ENCODE measurements at places on chromosomes 16 and 17.
A peak's percentile ranks its signal among the peaks of the same experiment; 100 is the strongest.

DNA sequence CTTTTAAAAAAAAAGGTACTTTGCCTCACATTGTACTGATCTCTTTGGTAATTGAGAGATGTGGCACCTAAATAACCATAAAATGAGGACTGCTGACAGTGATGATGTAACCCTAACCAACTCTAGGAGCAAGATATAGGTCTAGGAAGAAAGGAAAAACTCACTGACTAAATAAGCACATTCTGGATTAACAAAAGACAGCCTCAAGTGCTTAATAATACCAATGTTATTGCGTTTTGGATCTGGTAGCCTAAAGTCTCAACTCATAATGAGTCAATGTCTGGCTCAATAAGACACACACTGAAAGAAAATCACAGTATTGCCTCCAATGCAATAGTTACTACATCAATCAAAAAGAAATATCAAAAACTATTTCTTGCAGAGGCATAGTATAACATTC is 3.0 kb downstream of the ERN1 start:
- DNase-seq: no peak

GRCh38 chr17:71980171-71980570 is 140.6 kb upstream of the SOX9 start:
- no peak for DNase-seq

- DNase-seq: no peak
Measured at GRCh38 chr16:31568577-31569359, 41.1 kb downstream of the AHSP start.

DNA sequence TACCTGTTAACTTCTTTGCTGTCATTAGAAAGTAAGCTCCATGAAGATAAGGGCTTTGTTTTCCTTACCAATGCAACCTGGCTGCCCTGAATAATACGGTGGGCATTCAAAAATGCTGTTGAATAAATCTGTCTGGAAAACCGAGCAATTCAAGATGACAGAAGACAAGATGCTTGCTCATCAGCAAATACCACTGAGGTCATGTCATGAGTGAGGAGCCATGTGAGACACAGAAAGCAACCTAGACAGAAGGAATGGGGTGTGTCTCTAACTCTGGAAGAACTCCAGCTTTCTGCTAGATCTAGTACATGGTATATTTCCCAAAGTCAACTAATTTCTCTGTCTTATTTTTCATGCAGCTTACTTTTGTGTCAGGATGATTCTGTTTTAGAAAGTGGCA is 64.2 kb downstream of the STH start:
- no peak for DNase-seq

DNA sequence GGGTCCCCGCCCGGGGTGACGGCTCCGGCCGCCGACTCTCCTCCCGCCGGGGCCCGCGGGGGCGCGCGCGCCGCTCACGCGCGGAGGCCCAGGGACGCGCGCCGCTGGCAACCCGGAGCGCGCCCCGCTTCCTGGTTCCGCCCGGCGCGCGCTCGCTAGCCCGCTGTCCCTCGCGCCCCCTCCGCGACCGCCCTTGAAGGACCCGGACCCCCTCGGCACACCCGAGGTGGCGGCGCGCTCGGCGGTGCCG is at the start of gene STAT5B:
Gene STAT5B (minus strand): TSS at position 33 of the 250 bp plus-strand sequence. CDS start 44,264 bp downstream, outside the sequence.
- peak; percentile 53 for DNase-seq

DNA sequence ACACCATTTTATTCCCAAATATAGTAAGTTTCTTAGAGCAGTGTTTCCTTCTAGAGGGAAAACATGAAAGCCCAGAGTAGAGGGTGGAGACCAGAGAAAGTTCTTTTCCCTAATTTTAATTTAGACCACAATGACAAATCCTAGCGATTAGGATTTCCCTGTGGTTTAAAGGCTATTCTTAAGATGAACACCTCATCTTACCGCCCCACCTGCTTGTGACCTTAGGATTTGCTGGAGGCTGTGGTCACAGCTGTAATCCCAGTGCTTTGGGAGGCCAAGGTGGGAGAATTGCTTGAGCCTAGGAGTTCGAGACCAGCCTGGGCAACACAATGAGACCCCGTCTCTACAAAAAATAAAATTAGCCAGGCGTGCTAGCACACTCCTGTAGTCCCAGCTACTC is 51.1 kb downstream of the GPRC5B start:
- DNase-seq: no peak

GRCh38 chr17:81153340-81153803 is 11.9 kb upstream of the PVALEF start:
- no peak for DNase-seq
